GM20000 (cell line): ENCODE measurements at places on chromosomes 12 and 14.

GRCh38 chr14:59595071-59595470, 18.5 kb upstream of the CCDC175 start:
- no peak for DNase-seq

DNA sequence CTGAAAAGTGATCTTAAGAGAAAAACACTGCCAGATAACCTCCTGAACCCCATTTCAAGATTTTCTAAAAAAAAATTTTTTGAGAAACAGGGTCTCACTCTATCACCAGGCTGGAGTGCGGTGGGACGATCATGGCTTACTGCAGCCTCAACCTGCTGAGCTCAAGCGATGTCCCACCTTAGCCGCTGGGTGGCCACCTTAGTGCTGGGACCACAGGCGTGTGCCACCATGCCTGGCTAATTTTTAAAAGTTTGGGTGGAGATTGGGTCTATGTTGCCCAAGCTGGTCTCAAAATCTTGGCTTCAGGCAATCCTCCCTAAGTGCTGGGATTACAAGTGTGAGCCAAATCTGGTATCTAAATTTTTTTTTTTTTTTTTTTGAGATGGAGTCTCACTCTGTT, 3.4 kb downstream of the PNMA1 start:
- DNase-seq = no peak

- DNase-seq = no peak
These were observed at the start of gene SLCO1C1 for GRCh38 chr12:20695232-20695631. TSS of gene SLCO1C1 (plus strand) at chr12:20695332. CDS start at chr12:20699577, 4,245 bp downstream.

- no peak for DNase-seq
These were observed 10.2 kb downstream of the RCOR1 start for GRCh38 chr14:102602421-102603292.

DNA sequence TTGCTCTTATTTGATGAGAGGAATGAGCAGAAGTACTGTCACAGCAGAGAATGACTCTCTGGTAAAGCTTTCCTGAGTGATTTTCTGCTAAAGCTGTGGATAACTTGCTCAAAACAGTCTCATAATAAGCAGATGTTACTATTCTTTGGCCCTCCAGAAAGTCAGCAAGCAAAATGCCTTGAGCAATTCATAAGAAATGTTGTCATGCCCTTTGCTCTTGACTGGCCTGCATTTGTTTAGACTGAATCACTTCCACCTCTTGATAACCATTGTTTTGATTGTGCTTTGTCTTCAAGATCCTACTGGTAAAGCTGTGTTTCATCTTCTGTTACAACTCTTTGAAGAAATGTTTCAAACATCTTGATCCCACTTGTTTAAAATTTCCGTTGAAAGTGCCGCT, 457.9 kb upstream of the FOXG1 start:
- DNase-seq = no peak
